Left forelimb (tissue), 1 donor: ENCODE measurements at places on chromosomes 1 and 21.

- no peak for DNase-seq
These were observed 223.6 kb upstream of the POU3F1 start for GRCh38 chr1:38269923-38270848.

- DNase-seq: no peak
These were observed 453 bp downstream of the TFF3 start for GRCh38 chr21:42314616-42315295.

GRCh38 chr1:2628191-2628932, 4.5 kb downstream of the MMEL1 start:
- peak; percentile 51 for DNase-seq

DNA sequence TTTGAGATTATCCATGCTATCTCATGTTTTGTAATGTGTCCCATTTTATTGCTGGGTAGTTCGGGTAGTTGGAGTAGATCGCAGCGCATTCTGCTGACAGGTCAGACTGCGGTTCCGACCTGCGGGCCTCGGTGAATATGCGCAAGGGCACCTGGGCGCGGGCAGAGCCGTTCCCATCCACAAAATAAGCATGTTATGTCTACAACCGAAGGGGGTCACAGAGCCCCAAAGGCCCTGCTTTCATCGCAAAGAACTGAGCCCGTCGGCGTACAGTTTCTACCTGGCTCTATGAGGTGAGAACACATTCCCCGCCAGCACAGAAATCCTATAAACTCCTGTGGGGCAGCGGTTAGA, 88.4 kb downstream of the PRKAB2 start:
- DNase-seq: no peak

GRCh38 chr1:169289016-169289415, 78.6 kb downstream of the NME7 start:
- DNase-seq: no peak

DNA sequence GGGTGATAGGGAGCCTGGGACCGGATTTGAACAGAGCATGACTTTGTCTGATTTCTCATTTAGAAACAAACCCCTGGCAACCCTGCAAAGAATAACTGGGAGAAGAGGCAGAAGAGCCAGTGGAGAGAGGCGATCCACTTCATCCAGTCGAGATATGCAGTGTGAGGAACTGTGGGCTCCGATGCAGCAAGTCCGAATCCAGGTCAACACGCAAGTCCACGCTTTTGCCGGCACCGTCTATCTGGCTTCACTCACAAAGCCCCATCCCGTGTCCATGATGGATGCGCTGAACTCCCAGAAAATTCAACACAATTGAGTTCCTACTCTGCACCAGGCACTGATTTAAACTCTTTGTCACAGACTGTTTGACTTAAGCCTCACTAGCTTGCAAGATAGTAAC, 191.3 kb downstream of the GRIK3 start:
- DNase-seq: no peak

- no peak for DNase-seq
These were observed 11.8 kb upstream of the FASLG start for GRCh38 chr1:172647110-172647564.

DNA sequence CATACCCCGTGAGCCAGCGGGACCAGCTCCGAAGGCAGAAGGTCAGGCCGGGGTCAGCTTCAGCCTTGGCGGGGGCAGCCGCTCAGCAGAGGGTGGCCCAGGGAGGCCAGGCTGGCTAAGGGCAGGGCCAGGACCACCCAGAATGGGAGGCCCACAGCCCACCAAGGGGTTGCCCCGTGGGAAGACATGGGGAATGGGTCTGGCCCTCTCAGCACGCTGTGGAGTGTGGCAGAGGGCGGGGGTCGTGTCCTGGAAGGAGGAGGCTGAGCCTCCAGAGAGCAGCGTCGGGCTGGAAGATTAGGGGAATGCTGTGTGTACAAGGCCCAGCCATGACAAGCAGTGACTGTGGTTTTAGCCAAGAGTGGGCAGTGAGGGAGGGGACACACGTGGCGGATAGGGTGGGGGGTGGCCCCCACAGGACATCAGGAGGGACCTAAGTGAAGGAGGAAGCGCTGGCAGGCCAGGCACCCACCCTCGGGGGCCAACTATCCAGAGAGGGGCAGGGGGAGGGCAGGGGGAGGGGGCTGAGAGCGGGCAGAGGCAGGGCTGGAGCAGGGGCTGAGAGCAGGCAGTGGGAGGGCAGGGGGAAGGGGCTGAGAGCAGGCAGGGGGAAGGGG, 43.9 kb upstream of the POFUT2 start:
- DNase-seq: no peak

DNA sequence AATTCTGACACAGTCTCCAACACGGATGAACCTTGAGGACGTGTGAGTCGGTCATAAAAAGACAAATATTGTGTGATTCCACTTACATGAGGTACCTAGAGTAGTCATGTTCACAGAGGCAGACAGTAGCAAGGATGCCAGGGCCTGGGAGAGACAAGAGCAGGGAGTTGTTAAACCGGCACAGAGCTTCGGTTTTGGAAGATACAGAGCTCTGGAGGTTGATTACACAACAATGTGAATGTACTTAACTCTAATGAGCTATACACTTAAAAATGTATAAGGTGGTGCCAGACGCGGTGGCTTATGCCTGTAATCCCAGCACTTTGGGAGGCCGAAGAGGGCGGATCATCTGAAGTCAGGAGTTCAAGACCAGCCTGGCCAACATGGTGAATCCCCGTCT, 37.8 kb upstream of the NEK2 start:
- no peak for DNase-seq

GRCh38 chr1:172515436-172515835, 17.5 kb upstream of the SUCO start:
- no peak for DNase-seq

DNA sequence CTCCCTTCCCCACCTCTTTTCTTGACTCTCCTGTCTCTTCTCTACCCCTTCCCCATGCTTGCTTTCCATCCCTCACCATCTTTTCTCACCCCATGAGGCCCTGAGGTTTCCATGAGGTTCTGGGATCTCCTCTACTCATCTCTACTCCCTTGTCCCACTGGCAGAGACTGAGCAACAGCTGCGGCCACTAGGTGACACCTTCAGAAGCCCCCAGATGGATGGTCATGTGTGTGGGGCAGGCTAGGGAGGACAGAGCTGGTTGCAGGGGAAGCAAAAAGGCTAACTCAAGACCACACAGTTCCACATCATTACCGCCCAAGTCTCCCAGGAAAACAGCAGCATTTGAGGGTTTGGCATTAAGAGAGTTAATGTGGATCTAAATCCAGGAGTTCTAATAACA, 45.0 kb downstream of the LRRN2 start:
- DNase-seq: no peak

DNA sequence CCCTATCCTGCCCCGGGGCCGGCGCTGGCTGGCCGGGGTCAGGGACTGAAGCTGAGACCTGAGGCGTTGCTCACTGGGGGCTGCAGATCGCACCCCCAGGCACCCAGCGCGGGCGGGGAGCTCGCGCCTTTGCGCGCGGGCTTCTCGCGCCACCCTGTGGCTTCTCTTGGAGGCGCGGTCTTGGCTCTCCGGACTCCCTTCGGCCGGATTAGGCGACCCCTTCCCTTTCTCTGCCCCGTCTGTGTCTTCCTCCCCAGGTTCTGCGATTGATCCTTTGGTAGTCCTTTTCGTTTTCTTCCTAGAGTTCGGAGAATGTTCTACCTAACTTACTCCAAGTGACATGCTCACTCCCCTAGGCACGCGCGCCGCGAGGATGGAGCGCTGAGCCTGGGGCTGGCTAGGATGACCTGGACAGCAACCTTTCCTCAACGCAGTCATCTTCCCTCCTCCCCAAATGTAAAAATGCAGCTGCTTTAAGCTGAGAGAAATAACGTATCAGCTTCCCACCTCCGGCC, 495 bp upstream of the NTRK1 start:
- no peak for DNase-seq

DNA sequence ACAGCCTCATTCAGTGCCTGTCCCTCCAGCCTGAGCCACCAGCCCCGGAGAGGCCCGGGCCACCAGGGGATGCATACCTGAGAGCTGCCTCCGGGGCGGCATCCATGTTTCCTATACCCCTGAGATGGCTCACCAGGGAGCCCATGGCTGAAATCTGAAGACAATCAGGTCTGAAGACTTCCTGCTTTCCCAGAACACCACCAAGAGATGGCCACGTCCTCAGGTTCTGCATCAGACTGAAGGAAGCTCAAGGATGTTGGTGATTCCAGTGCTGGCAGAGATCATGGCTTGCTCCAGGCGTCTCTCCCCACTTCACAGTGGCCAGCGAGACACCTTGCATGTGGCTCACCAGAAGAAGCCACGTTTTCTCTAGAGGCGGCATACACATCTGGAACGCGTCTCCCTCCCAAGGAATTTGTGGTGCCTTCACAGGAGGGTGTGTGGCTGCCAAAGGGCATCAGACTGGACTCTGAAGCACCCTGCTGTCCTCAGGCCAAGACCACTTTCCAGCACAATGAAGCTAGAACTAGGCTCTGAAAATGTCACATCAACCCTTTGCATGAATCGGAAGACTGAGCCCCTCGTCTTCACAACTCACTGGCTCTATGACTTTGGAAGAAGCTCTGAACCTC, 170.7 kb upstream of the IRF2BP2 start:
- DNase-seq: no peak

- no peak for DNase-seq
These were observed 11.4 kb downstream of the NEXN start for GRCh38 chr1:77899647-77900320.

DNA sequence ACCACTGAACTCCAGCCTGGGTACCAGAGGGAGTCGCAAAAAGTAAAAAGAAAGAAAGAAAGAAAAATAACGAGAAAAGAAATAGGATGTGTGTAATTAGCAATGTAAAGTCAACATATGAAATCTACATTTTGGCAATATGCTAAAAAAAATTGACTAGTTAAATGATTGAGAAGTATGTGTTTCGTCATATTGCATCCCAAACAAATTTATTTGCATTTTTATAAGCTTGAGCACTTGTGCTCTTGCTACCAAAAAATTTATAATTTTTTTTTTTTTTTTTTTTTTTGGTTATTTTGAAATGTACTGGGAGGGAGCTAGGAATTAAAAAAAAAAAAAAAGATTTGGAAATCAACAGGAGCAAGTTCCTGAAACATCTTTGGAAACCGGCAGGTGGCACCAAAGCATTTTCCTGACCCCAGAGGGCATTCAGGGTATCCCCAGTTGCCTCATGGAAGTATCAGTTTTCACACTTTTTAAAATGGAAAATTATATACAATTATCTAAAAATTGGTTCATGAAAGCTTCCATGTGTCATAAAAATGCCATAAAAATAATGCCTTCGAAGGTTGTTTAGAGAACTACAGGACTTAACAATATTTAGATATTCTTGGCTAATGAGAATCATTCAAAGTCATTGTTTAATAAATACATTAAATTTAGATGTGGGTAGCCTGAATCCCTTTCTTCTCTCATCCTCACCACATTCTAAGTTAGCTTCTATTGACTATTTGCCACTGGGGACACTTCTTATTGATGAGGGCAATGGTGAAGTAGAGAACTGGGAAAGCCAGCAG, 4.8 kb upstream of the HEATR1 start:
- DNase-seq: no peak

DNA sequence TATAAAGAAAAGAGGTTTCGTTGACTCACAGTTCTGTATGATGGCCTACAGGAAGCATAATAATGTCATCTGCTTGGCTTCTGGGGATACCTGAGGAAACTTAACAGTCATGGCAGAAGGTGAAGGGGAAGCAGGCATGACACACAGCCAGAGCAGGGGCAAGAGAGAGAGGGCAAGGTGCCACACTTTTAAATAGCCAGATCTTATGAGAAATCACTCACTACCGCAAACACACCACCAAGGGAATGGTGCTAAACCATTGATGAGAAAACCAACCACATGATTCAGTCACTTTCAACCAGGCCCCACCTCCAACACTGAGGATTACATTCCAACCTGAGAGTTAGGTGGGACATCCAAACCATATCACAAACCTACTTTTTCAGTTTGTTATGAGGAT, 245.9 kb upstream of the SGIP1 start:
- DNase-seq: no peak

DNA sequence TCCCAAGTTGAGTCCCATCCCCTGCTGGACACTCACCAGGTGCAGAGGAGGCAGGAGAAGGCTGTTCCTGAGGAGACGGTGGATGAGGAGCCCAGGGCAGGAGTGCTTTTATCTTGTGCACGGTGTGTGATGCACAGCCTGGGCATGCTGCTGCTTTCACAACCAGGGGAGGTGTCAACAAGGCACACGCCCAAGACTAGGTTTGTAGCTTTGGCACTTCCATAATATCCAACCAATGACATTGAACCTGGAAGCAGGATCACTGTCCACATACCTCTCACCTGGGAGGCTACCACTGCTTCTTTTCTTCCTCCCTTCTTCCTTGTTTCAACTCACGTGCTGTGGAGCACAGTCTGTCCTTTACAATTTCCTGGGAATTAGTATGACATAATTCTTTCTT, at the start of gene LCE3D:
Gene LCE3D (minus strand): TSS at position 84 of the 400 bp plus-strand sequence. CDS start 580 bp downstream, outside the sequence.
- DNase-seq: no peak

GRCh38 chr1:30782361-30783255, 25.0 kb upstream of the LAPTM5 start:
- peak; percentile 87 for DNase-seq

DNA sequence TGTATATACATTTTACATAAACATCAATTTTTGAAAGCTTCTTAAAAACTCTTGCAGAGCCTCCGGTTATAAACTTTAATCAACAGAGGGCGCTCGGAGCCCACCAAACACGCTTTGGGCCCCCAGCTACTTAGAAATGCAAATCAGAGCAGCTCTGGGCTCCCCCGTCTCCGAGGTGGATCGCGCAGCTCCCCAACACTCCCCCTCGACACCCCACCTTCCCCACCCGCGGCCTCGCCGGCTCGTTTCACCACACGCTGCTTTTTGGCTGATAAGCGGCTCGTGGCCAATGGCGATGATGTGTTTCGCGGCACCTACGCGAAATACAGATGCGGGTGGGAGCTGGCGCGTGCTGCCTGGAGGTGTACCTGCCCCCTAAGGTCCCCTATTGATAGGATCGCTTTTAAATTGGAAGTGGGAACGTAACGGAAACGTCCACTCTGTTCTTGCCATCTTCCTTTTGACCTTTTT, 1.7 kb upstream of the KIF26B start:
- peak; percentile 79 for DNase-seq

DNA sequence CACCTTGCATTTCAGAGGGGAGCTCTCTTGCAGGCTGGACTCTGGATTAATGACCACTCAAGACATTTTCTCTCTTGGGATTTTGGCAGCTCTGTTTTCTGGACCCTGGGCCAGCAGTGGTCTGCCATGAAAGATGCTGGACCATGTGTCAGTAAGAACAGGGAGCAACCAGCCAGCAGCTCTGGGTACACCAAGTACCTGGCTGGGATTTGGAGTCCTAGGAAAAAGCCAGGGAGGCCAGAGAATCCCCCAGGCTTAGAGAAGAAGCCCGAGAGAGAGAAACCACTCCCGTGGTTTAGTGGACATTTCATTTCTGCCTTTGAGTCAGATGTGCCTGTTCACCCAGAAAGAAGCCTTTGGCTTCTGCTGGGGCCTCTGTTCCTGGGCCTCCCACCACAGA, 2.5 kb downstream of the NFASC start:
- no peak for DNase-seq

DNA sequence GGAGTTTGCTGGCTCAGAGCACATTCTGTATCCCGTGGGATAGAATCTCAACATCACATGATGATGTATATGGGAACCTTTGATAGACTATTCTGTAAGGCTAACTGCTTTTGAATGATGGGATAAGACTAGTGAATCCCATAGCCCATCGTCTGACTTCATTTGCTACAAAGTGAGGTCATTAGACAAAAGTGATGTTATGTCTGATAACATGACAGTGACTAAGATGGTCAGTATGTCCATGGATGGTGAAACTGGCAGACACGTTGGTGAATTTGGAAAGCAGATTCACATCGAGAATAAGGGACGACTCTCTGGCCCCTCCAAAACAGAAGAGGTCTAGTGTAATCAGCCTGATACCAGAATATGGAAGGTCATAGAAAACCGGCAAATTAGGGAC, 108.4 kb downstream of the HHAT start:
- DNase-seq: no peak

- DNase-seq: no peak
These were observed 15.2 kb upstream of the SRP9 start for GRCh38 chr1:225762444-225762843.
